Activated naive CD8-positive, alpha-beta T cell treated with anti-CD3 and anti-CD28 coated beads, Interleukin-2, amount 10 ng/mL, durations not matched to agents 7 days and 5 days (primary cell): ENCODE measurements at places on chromosomes 12 and 14. TPM values are rescaled to one million over a fixed set of nuclear protein-coding genes. Genes with fewer than 3 reads are reported as not detected.

DNA sequence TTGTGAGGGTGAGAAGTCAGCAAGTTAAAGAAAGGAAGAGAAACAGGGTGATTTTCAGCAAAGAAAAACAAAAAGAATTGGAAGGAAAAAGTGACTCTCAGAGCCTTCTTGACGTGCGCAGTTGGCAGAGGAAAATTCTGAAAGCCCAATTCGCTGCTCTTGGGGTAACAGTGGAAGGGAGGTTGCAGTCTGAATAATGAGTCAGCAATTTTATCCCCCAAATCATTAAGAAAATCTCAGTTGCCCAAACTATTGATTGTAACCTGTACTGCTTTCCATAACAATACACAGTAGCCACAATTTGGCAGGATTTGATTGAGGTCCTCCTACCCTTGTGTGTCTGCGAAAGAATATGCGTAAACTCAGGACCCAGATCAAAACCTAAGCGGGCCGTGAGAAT, 309.1 kb downstream of the EMP1 start:
- H3K27me3 ChIP-seq = no peaks in the 10 kb centered on the region
- H3K4me3 ChIP-seq = no peak overlapping the region
- no peaks in the 10 kb centered on the region for H3K4me1 ChIP-seq
- DNase-seq = no peak

- H3K4me1 ChIP-seq = no peaks in the 10 kb centered on the region
- no peak overlapping the region for H3K4me3 ChIP-seq
- no peaks in the 10 kb centered on the region for H3K36me3 ChIP-seq
- H3K27me3 ChIP-seq = no peaks in the 10 kb centered on the region
- H3K27ac ChIP-seq = no peak overlapping the region
These were observed 13.4 kb downstream of the JAG2 start for GRCh38 chr14:105155071-105155651.

- H3K36me3 ChIP-seq = no peaks in the 10 kb centered on the region
- no peak for DNase-seq
- no peaks in the 10 kb centered on the region for H3K27me3 ChIP-seq
These were observed 209.7 kb downstream of the SLC15A4 start for GRCh38 chr12:128613837-128614590.

The SDSL gene
- 0.85 TPM for total RNA-seq

DNA sequence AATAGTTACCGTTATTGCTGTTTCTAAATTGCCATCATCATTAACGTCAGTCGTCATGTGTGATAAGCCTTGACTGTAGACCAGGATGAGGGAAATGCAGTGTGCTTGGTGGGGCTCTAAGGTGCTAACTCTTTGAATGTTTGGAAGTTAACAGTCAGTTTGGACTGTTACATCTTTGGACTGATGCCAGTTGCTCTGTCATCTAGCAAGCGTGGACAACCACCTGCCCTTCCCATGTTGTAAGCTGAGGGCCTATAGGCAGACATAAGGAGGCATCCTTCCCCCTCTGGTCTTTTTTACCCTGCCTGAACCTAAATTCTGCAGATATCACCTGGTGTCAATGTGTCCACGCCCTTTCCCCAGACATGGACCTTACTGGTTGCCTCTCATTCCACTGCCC, 94.4 kb downstream of the PPP2R5C start:
- DNase-seq = no peak
- H3K36me3 ChIP-seq = peaks cover 34% of the 10 kb centered on the region
- no peak overlapping the region for H3K4me3 ChIP-seq
- H3K27me3 ChIP-seq = no peaks in the 10 kb centered on the region

- no peak for DNase-seq
- peaks cover 40% of the 10 kb centered on the region for H3K36me3 ChIP-seq
- peaks cover 19% of the 10 kb centered on the region for H3K4me1 ChIP-seq
- peak overlapping the region; percentile 14 for H3K4me3 ChIP-seq
These were observed 86.1 kb downstream of the NCOR2 start for GRCh38 chr12:124481257-124481750.

DNA sequence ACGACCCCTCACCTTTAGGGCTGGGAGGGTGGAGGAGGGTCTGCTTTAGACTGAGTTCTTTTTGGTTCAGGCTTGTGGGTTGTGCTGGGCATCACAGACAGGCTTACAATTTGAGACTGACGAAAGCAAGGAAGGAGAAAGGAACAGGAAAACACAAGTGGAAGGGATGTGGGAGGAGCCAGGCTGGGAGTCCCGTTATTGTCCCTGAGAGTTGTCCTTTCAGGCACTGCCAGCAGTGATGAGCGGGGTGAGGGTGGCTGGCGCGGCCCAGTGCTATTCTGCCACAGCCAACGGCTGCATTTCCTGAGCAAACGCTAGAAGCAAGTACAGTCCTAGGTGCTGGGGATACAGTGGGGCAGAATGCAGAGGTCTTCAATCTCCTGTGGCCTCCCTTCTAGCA, 29.2 kb upstream of the TSPAN9 start:
- no peak overlapping the region for H3K4me3 ChIP-seq
- no peak for DNase-seq
- H3K36me3 ChIP-seq = no peaks in the 10 kb centered on the region
- H3K27ac ChIP-seq = no peak overlapping the region

- H3K27ac ChIP-seq = no peak overlapping the region
- no peak for DNase-seq
- H3K4me1 ChIP-seq = no peaks in the 10 kb centered on the region
- H3K27me3 ChIP-seq = peaks cover 22% of the 10 kb centered on the region
- H3K4me3 ChIP-seq = no peak overlapping the region
These were observed 89.3 kb upstream of the NAP1L1 start for GRCh38 chr12:76173756-76174155.

DNA sequence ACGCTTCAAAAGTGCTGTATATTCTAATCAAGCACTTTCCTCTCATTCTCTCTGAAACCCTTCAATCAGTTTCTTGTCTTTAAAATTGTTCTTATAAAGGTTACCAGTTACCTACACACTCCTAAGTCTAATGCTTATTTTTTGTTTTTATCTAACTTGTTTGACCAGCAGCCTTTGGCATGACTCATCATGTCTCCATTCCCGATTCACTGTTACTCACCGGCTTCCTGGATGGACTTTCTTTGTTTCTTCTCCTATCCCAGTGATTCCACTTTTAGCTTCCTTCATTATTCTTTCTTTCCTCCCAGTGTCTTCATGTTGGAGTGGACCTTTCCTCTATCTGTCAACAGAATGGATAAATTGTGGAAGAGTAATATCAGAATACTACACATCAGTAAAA, 368.6 kb upstream of the CCDC196 start:
- H3K27me3 ChIP-seq = peaks cover 9% of the 10 kb centered on the region
- H3K4me1 ChIP-seq = no peaks in the 10 kb centered on the region
- no peak overlapping the region for H3K4me3 ChIP-seq
- no peak for DNase-seq
- H3K36me3 ChIP-seq = no peaks in the 10 kb centered on the region
- H3K27ac ChIP-seq = no peak overlapping the region

DNA sequence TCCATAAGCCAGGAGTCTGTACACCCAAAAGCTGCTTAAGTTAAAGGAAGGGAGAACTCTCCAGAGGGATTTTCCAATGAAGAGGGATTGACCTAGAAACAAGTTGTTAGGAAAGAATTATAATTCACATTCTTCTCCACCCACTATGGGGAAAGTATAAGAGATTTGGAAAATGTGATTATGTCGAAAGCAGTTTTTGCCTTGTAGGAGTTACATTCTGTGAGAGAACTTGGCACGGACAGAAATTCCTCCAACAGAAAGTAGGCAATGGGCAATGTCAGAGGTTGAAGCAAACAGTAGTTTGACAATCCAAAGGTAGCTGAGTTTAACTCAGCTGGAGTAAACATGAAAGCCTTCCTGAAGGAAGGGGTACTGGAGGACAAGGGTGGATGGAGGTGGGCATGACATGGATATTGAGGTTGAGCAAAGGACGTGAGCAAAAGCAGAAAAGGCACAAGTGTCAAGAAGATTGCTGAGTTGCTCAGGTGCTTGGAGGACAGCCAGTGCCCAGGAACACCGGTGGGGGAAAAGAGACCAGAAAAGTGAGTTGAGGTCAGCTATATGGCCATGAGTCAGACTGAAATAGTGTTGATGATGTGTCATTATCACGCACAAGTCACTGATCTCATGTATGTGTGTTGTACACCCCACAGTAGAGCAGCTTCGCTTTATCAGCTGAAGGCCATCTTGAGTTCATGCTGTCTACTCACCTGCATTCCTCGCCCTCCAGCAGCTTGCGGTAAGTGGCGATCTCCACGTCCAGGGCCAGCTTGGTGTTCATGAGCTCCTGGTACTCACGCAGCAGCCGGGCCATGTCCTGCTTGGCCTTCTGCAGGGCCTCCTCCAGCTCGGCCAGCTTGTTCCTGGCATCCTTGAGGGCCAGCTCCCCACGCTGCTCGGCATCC, 4.0 kb downstream of the KRT5 start:
- H3K36me3 ChIP-seq = peaks cover 1% of the 10 kb centered on the region
- H3K4me3 ChIP-seq = no peak overlapping the region
- H3K27me3 ChIP-seq = peaks cover 15% of the 10 kb centered on the region
- no peak for DNase-seq
- no peak overlapping the region for H3K27ac ChIP-seq

The ST8SIA1 gene
- total RNA-seq = 15.4 TPM

- no peaks in the 10 kb centered on the region for H3K36me3 ChIP-seq
- no peak overlapping the region for H3K27ac ChIP-seq
- no peaks in the 10 kb centered on the region for H3K27me3 ChIP-seq
- DNase-seq = no peak
- no peak overlapping the region for H3K4me3 ChIP-seq
- H3K4me1 ChIP-seq = no peaks in the 10 kb centered on the region
These were observed 322.3 kb downstream of the DAD1 start for GRCh38 chr14:22266683-22267082.

The GDF3 gene
- not detected for total RNA-seq
